ENCODE measurements at places on chromosomes 6 and 20.

DNA sequence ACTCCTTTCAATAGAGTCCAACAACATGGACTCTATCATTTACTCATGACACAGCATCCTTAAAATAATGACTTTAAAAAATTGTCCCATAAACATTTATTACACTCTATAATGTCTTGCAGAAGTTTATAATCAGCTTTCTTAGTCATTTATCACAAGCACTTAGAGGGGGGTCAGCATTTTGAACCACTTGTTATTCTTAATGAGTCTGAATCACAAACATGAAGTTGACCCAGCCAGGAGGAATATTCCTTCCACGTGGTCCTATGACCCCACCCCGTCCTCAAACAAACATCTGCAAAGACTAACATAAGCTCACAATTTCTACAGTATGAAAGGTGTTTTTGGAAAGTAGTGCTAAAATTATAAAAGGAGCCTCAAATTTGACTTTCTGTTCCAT lies 91.1 kb downstream of the MTFR2 start:
- no peak for DNase-seq

GRCh38 chr20:24537210-24537609 lies 67.8 kb downstream of the SYNDIG1 start:
- DNase-seq: no peak

DNA sequence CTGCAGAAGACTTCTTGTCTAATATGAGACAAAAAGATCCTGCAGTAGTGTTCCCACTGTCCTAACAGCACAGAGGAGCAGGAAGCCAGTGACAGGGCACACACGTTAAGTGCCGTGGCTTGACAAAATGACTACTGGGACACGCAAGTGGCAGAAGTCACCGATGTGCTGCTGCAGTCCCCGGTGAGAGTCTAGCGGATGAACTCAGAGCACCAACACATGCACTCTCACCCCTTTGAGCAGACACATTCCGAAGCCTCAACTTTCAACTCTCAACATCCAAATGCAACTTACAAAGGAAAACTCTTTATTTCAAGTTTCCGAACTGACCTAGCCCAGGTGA lies 898 bp downstream of the LAMA4 start:
- no peak for DNase-seq

GRCh38 chr6:141164042-141164743 lies 968.5 kb upstream of the GJE1 start:
- DNase-seq: no peak

GRCh38 chr6:31871046-31871659 lies 7.6 kb downstream of the SLC44A4 start:
- DNase-seq: no peak

- DNase-seq: no peak
These were observed 447.1 kb downstream of the PREX1 start for GRCh38 chr20:48380661-48381060.

DNA sequence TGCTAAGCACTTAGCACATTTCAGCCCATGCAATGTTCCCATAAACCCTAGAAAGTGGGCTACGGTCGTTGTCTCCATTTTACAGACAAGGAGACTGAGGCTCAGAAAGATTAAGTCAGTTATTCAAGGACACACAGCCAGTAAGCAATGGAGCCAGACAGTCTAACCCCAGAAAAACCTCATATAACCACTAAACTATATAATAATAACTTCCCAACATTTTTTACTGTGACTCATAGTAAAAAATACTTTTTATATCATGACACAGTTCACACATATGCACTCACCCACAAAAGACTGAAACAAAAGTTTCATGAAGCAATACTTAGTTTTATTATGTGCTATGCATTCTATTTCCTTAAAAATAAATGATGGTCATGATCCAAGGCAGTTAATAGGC lies 66.2 kb upstream of the EYA2 start:
- no peak for DNase-seq

DNA sequence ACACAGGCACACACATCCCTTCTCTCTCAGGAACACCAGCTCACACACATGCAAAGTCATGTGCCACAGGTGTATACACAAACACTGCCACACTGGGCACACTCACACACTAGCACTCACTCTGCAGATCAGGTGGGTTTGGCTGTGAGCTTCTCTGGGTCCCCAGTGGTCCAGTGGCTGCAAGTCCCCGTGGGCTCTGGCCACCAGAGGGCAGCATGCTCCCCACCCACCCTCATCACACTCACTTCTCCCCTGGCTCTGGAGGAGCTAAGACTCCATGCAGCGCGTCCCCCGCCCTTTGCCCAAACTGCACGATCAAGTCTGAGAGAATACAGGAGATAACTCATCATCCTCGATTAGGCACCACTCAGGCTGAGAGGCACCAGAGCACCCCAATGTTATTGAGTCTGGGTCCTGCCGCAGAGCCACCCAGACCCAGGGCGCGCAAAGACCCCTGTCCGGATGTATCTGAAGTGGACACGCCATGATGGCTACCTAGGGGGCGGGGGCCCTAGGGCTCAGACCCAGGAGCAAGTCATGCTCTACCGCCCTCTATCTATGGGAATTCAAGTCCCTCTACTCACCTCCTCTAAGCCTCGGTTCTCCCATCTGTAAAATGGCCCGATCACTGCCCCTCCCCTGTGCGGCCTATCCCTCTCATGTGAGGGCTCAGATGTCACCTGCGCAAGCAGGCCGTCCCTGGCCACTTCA lies 90.5 kb downstream of the GRM4 start:
- no peak for DNase-seq

DNA sequence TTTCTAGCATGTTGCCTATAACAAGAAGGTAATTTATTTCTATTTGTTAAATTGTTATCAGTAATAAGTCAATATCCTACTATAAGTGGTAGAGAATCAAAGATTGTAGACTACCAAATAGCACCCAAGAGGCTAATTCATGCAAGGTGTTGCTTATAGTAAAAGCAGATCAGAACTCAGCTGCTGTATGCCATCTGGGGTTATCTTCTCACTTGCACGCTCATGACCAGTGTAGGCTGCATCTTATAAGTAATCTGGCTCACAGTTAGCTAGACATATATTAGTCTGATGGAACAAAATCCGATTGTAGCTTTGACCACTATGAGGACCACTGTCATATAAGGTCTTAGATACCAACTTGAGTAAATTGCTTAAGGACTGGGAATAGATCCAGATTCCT lies 17.0 kb downstream of the TOP1 start:
- no peak for DNase-seq
